ENCODE measurements at places on chromosomes 11 and 22.

DNA sequence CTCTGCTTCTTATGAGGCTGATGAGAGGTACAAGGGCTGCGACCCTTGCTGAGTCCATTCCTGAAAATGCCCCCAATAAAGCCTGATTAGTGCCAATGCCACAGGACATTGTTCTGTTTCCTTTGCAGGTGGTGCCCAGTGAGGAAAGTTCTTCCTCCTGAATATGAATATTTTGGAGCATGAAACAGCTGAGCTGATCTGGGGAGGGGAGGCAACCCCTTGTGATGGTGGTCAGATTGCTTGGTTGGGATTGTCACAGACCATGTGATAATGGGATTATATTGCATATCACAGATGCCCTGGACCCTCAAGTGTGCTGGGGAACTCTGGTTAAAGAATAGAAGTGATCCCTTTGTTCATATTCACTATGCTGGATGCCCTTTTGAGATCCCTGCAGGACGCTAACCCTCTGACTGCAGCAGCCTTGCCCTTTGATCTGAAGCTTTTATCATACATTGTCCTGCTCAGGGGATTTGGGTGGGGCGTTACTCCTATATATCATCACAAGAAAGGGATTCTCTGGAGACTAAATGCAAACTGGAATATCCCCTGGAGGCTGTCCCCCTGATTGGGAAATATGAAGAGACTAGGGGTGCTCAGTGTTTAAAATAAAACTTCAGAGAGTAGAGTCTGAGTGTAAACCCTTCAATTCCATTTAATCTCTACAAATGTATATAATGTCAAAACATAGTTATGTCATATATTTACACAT, 76.9 kb upstream of the TOP3B start:
- no peak for DNase-seq

DNA sequence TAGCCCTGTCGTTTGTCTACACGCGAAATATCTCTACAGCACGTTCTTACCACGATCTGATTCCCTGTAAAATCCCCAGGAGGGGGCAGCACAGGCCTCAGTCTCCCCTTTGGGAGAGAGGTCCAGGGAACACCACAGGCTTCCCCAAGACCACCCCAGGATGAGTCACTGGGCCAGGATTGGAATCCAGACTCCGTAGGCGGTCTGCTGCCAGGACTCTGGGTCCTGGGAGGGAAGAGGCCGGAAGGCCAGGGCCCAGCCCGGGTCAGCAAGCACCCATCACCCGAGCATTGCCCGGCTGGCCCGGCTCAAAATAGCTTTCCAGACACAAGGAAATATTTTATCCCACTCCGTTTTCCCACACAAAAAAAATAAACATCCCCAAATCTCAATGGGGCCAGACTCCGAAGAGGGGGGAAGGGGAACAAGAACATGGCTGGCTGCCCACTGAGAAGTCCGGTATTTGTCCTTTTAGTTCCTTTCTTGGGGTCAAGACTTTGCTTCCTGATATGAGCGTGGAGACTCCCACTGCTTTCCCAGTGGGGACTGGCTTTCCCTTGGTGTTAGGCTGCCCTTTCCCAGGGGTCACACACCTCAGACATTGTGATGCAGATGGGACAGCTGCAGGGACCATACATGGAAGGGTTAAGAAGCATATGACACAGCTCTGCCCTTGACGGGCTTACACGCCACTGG, 91.3 kb downstream of the LRRC32 start:
- DNase-seq = no peak

- no peak for DNase-seq
Measured at GRCh38 chr11:10540546-10540914, 457 bp downstream of the RNF141 start.

DNA sequence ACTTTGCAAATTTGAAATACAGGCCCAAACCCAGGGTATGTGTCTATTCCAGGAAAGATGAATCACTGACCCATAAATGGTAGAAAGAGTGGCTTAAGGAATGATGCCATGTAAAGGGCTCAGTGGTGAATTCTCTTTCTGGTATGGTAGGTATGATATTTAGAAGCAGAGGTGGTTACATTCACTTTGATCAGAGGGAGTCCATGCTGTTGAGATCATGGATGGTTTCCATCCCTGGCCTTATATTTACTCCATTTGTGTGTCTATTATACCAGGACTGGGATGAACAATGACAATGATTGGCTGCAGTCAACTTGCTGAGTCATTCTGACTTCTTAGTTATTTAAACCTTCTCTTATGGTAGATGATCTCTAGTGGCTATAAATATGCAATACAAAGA, 419.8 kb upstream of the LRRC4C start:
- DNase-seq = no peak

DNA sequence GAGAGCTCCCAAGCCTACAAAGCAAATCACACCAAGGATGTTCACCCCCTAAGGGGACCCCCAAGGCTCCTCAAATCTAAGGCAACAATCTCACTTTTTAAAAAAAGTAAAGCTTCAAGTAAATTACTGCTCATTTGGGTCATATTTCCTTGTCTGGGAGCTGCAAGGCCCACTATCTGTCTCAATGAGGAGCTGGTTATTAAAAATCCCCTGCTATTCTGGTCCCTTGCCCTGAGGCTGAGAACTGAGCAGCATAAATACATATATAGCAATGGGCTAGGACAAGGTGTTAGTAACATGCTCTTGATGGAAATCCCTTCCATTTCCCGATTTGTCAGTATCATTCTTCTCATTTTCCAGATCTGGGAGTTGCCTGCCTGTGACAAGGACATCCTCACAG, 119.2 kb downstream of the ETS1 start:
- DNase-seq = no peak

- DNase-seq = no peak
Measured at GRCh38 chr11:68541991-68542390, 81.4 kb downstream of the PPP6R3 start.

- no peak for DNase-seq
Measured at GRCh38 chr11:77886401-77886800, 65.5 kb downstream of the AAMDC start.

GRCh38 chr11:37804666-37805065, 1206.6 kb upstream of the RAG2 start:
- no peak for DNase-seq

- DNase-seq = no peak
Measured at GRCh38 chr11:75261902-75262361, 21.4 kb downstream of the TPBGL start.

GRCh38 chr22:37409459-37410050, 17.7 kb downstream of the ELFN2 start:
- DNase-seq = no peak

DNA sequence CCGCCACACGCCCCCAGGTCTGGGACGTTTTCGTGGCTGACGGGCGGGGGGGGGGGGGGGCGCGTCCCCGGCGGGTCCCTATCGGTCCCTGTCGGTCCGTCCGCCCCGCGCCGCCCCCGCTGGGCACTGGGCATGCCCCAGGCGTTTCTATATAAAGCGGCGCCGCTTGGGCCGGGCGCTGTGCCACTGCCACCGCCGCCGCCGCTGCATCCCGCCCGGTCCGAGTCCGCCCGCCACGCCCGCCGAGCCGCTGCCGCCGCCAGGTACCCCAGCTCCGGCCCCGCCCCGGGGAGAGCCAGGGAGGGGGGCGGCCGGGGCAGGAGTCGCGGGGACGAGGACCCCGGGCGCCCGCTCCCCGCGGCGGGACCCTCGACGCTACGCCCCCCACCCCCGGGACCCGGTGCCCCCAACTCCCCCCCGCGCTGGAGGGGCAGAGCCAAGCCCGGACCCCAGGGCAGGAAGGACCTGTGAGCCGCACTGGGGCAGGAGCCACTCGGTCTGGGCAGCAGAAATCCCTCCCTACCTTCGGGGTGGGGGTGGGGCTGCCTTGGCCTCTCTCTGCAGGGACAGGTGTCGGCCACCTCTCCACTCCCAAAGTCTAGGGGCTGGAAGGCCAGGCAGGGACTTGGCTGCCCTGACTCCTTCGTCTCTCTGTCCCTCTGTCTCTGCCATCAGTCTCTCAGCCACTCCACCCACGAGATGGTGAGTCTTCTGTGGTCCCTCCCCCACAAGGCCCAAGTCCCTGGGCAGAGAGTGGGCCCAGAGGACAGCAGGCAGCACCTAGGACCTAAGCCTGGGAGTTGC, at the start of gene CARNS1:
CARNS1 (plus strand) TSS at position 178 of the 804 bp plus-strand sequence; CDS start at position 700, 522 bp downstream.
- no peak for DNase-seq

GRCh38 chr11:86782742-86783141, 17.6 kb upstream of the PRSS23 start:
- no peak for DNase-seq

GRCh38 chr11:66548041-66548440, 1.3 kb downstream of the ACTN3 start:
- DNase-seq = no peak

DNA sequence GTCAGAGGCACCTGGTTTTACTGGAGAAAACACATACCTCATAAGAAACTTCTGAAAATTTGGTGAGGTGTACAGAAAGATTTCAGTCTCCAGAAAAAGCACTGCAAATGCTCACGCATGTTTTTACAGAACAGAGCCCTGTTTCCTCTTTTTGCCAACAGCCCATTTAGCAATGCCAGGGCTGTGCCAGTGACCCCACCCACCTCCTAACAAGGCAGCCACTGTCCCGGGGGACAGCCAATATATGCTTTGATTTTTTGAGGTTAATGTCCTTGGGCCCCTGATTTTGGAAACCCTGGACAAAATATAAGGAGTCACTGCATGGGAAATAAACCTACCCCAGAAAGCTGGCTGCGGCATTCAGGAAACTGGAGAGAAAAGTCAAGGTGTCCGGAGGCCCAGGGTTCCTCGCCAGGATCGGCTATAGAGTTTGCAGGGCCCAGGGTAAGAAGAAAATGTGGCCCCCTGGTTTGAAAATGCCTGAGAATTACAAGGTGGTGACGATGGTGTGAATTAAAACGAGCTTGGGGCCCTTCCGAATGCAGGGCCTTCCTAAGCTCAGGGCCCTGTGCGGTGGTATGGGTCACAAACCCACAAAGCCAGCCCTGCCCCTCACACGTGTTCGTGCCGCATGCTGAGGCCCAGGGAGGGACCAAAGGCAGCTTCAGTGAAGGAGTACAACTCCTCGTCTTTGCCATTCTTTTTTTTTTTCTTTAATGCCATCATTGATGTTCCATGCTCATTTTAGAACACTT, 71.1 kb upstream of the WNT7B start:
- DNase-seq = no peak

DNA sequence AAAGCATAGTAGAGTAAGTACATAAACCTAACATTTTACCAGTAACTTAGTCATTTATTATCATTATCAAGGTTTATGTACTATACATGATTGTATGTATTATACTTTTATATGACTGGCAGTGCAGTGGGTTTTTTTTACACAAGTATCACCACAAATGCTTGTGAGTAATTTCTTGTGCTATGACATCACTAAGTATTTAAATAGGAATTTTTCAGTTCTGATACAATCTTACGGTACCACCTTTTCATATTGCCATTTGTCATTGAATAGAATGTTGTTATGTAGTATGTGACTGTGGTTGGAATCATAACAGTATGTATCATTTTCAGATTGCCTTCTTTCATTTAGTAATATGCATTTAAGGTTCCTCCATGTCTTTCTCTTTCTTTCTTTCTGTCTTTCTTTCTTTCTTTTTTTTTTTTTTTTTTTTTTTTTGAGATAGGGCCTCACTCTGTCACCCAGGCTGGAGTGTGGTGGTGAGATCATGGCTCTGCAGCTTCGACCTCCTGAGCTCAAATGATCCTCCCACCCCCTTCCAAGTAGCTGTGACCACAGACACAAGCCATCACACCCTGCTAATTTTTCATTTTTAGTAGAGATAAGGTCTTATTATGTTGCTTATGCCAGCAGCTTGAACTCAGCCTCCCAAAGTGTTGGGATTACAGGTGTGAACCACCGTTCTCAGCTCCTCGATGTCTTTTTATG, 18.6 kb downstream of the ATM start:
- peak; percentile 61 for DNase-seq
